Vagina (tissue), 2 donors: ENCODE measurements at places on chromosomes 7 and 10. TPM values are rescaled to one million over a fixed set of nuclear protein-coding genes. Genes with fewer than 3 reads are reported as not detected.

WNT2 gene
- total RNA-seq: not detected

FAM25C gene
- total RNA-seq: not detected

SPDYE9 gene
- not detected for total RNA-seq

ANKRD22 gene
- 4.4 TPM for total RNA-seq

IFIT1B gene
- total RNA-seq: not detected

TLX1 gene
- not detected for total RNA-seq

LEP gene
- 7.4 TPM for total RNA-seq

DNA sequence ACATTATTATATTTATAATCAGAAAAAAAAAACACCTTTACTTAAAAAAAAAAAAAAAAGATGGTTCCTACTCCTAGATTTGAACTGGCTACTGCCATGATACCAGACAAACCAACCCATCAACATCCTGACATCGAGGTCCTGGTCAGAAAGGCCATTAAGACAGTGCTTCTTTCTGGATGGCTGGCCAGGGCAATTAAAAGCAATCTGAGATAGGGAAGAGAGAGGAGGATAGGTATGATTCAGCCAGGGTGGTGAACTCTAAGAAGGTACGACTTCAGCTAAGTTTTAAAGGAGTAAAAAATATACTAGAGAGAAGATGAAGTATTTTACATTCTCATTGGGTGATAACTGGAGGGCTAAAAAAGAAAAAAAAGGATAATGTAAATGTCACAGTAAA lies 139.0 kb downstream of the DOCK4 start:
- no peak for DNase-seq

- peak; percentile 74 for DNase-seq
Measured at GRCh38 chr10:130244928-130245495, 108.8 kb downstream of the GLRX3 start.

DNA sequence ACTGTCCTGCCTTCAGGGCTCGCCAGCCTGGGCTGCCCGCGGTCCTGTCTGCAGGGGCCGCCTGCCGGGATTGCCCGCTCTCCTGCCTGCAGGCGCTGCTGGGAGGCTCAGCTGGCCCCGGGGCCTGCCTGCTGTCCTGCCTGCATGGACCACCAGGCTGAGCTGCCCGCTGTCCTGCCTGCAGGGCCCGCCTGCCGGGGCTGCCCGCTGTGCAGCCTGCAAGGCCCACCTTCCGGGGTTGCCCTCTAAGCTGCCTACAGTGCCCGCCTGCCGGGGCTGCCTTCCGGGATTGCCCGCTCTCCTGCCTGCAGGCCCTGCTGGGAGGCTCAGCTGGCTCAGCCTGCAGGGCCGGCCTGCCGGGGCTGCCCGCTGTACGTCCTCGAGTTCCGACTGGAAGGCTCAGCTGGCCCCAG lies 164.4 kb downstream of the GLRX3 start:
- no peak for DNase-seq

DNA sequence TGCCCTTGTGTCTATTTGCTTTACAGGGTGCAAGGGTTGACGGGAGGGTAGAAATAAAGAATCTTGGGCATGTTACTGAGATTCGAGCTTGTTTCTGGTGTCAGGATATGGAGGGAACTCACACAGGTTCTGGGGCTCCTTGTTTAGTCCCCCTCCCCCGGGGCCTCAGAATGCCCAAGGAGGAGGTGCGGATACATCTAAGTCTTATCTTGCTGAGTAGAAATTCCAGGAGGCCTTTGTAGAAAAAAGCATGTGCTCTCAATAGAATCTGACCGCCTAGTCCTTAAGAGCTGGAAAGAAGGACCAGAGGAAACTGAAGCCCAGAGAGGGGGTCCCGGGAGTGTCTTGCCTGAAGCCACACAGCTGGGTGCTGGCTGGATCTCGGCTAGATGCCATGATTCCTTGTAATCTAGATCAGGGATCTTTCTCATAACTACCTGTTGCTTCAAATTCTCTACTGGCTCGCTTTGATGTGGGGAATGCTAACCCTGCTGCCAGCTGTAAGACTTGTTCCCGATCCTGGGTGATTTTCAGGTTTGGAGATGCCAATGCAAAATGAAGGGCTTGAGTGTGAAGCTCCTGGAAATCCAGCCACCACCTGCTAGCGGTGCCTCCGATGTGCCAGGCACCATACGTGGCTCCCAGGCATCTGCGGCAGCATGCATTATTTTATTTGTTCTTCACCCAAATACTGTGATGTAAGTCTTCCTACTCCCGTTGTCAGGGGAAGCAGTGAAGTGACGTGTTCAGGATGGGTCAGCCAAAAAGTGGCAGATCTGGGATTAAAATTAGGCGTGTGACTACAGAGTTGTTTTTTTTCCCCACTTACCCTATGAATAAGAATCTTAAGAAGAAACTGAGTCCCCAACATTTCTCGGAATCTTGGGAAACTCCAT lies 226.0 kb downstream of the TCF7L2 start:
- DNase-seq: peak; percentile 43

DNA sequence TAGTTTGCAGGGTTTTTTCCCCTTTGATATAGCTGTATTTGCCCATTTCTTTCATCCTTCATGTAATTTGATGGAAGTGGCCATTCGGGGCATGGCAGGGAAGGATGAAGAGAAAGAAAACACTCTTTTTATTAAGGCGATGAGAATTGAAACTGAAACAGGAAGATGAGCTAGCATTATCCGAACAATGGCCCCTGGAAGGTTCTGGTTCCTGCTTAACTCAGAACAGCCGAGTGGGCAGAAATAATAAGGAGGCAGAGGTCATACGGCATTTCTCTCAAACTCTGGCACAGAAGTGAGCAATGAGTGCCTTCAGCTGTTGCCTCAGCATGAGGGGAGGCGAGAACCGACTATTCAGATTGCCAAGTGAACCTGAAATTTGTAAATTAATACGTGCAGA lies 113.2 kb upstream of the MYO3A start:
- no peak for DNase-seq

DNA sequence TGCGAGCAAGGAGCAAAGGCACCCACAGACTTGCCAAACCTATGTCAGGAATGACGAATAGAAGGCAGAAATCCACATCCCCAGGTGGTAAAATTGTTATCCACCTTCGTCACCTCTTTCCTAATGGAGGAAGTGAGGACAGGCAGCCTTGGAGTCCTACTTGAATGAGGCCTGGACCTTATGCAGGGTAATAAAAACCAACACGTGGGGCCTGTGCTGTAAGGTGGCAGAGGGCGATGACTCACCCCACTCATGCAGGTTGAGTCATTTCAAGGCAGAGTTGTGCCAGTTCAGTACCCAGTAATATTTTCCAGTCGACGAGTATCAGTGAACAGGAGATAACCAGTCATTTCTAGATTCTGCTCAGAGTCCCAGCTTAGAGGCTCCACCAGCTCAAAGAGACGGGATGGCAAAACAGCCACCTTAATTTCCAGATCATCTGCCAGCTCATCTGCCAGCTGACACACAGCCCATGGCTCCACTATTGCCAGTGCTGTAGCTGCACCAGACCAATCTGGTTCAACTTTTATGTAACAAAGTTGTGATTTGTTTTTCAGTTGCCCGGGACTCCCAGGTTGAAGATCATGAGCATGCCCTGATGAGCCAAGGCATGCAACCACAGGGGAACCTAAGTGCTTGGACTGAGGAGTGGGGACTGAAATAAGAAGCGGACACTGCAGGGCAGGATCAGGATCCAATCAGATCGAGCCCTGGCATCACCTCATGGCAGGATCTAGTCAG lies 176.2 kb upstream of the ITGB1 start:
- DNase-seq: no peak

- no peak for DNase-seq
Measured at GRCh38 chr7:157464111-157464970, 127.5 kb downstream of the DNAJB6 start.

GRCh38 chr10:48707472-48707871 lies 22.8 kb downstream of the WDFY4 start:
- no peak for DNase-seq

DNA sequence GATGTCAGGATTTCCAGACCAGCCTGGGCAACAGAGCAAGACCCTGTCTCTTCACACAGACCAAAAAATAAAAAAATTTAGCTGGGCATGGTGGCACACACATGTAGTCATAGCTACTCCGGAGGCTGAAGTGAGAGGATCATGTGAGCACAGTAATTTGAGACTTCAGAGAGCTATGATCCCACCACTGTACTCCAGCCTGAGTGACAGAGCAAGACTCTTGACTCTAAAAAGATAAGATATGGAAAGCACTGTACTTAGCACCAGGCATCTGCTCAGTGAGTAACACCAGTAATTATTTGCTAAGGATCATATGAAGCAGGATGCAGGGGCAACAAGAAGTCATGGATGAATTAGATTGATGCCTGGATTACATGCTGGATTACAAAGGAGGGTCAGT lies 128.8 kb downstream of the CALN1 start:
- DNase-seq: no peak

GRCh38 chr7:90455163-90456030 lies 14.0 kb upstream of the PTTG1IP2 start:
- no peak for DNase-seq

- no peak for DNase-seq
Measured at GRCh38 chr10:9331583-9332008, 1277.1 kb downstream of the GATA3 start.

DNA sequence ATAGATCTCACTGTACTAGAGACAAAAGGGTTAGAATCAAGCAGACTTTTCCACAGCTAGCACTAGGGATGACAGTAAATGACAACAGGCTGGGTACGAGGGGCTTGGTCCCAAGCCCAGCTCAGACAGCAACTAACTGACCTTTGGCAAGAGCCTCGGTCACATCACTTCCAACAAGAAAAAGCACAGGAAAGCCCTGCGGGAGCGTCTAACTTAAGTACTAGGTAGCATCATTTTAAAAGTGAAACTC lies 22.8 kb downstream of the CALML3 start:
- DNase-seq: no peak

DNA sequence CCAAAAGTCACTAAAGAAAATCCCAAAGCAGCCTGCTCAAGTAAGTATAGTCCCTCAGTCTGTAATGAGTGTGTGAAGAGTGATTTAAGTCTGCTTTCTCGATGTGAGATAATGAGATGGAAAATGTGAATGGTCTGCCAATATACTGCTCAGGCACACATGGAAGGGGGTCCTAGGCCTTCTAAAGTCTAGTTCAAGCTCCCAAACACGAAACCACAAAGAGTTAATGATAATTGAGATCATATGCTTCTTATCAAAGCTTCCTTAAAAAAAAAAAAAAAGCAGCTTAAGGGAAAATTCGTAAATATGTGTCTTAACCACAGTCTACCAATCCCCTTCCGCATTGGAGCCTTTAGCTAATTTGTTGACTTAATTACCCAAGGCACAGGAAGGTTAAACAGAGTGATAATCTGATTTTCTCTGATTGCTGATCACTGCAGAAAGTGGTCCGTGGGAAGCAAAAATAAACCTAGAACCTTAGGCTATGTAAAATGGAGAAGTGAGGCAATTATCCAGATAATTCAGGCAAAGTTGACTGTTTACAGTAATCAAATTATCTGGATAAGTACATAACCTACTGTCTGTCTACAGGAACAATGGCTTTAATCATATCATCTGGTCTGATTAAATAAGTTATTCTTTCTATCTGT lies 172.9 kb downstream of the MBL2 start:
- no peak for DNase-seq
